ENCODE measurements at places on chromosomes 6 and 20.

DNA sequence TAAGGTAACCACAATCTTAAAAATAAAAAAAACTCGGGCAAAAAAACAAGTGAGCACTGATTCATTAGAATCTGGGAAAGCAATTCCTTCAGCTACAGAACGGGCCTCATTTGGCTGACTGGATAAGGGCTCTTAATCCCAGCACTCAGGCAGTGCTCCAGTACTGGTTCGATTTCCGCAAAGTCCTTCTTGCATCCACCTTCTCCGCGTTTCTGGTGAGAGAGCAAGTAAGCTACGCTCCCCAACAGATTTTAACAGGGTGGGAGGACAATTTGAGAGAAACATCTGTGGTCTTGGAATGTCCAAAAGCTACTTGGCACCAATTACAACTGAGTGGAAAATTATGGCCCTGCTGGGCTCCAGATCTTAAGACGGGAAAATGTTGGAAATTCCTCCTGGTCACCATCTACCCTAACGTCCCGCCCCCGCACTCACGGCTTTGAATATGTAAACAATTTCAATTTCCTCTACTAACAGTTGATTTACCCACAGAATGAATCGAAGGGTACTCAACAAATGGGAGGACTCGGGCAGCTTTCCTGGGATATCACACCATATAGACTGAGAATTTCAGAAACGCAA is 18.1 kb upstream of the ZSCAN9 start:
- no peaks in the 10 kb centered on the region for H3K36me3 ChIP-seq
- no peak for DNase-seq
- H3K4me3 ChIP-seq: no peak overlapping the region
- H3K4me1 ChIP-seq: peaks cover 10% of the 10 kb centered on the region

- H3K27me3 ChIP-seq: no peaks in the 10 kb centered on the region
- DNase-seq: no peak
- no peak overlapping the region for H3K4me3 ChIP-seq
- no peak overlapping the region for H3K27ac ChIP-seq
- H3K36me3 ChIP-seq: no peaks in the 10 kb centered on the region
Measured at GRCh38 chr6:128204616-128205015, 303.8 kb upstream of the THEMIS start.

DNA sequence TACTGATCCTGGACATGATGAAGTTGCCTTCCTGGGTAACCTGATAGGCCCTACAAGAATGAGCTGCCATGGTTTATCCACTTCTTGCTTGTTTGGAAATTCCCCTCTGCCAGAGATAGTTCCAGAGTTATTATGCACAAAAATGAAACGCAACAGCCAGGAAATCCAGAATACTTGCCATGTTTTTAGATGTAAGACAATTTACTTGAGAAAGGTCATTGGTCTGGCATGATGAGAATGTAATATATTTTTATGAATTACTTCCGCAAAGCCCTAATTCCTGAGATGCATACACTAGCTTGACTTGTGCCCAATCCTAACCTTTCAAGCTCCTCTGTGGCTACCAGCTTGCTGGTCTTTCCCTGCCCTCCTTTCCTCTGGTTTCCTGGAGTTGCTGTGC is 27.9 kb upstream of the NT5E start:
- H3K27me3 ChIP-seq: no peaks in the 10 kb centered on the region
- no peak overlapping the region for H3K4me3 ChIP-seq
- peaks cover 6% of the 10 kb centered on the region for H3K4me1 ChIP-seq

GRCh38 chr20:29408034-29408695 is 1849.3 kb upstream of the DEFB115 start:
- H3K27me3 ChIP-seq: peaks cover 4% of the 10 kb centered on the region
- H3K4me3 ChIP-seq: no peak overlapping the region
- H3K4me1 ChIP-seq: no peaks in the 10 kb centered on the region
- no peaks in the 10 kb centered on the region for H3K36me3 ChIP-seq

- no peaks in the 10 kb centered on the region for H3K27me3 ChIP-seq
- no peak for DNase-seq
Measured at GRCh38 chr6:164066335-164066734, 651.8 kb downstream of the QKI start.

- DNase-seq: no peak
- H3K27ac ChIP-seq: no peak overlapping the region
- no peak overlapping the region for H3K4me3 ChIP-seq
- H3K36me3 ChIP-seq: no peaks in the 10 kb centered on the region
- H3K4me1 ChIP-seq: no peaks in the 10 kb centered on the region
Measured at GRCh38 chr6:154058963-154059680, 20.1 kb downstream of the OPRM1 start.

DNA sequence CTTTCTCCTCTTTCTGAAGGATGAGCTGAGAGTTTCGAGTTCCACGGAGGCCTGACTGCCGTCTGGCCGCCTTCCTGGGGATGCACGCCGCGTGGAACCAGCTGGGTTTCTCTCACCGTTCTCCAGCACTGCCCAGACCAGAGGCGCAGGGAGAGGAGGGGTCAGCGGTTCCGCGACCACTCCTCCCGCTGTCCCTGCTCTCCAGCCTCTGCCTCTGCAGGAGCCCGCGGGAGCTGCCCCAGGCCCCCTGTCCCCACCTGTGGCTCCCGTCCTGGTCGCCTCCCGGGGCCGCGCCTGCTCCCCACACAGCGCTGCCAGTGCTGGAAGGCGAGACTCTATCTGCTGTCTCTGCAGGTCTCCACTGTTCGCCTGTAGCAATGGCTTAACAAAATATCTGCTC is 106.8 kb upstream of the AFDN start:
- no peaks in the 10 kb centered on the region for H3K36me3 ChIP-seq
- no peak overlapping the region for H3K27ac ChIP-seq
- H3K27me3 ChIP-seq: no peaks in the 10 kb centered on the region
- H3K4me3 ChIP-seq: no peak overlapping the region
- no peak for DNase-seq

DNA sequence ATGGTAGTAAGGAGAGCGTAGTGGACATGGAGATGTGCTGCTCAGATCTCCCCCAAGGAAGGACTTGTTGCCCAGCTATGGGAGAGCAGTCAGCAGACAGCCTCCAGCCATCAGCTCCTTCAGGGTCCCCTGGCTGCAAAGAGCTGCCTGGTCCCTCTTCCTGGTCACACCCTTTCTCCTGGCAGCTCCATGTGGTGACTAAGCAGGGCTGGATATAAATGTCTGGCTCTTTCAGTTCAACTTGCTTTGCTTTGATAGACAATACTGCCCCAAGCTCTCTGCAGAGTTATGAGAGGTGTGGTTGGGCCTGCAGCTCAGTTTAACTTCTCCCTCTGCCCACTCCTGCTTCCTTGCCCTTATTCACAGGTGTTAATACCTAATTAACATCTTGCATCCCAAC is 64.1 kb upstream of the DDR1 start:
- peak; percentile 30 for DNase-seq
- H3K36me3 ChIP-seq: no peaks in the 10 kb centered on the region
- no peak overlapping the region for H3K27ac ChIP-seq
- H3K4me3 ChIP-seq: no peak overlapping the region

DNA sequence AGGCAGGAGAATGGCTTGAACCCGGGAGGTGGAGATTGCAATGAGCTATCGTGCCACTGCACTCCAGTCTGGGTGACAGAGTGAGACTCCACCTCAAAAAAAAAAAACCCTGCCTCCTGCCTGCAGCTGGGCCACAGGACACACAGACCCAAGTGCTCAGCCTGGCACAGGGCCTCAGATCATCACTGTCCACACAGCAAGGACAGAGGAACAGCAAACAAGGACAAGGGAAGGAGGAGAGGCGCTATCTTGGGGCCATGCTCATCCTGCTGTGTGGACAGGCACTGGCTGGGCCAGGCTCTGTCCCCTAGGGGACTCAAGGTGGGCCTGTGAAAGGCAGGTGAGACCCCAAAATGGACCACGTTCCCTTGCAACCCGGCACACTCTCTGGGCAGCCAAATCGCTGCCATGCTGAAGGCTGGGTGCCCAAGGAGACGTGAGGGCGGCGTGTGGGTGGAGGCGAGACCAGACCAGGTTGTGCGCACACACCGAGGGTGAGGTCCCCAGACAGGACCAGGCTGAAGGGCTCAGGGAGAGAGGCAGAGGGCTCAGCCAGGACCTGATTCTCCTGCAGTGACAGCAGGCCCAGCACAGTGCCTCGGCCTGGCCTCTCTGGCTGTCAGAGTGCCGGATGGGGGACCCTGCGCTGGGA is 9.1 kb downstream of the UCKL1 start:
- no peak overlapping the region for H3K4me3 ChIP-seq
- peaks cover 29% of the 10 kb centered on the region for H3K36me3 ChIP-seq
- no peak for DNase-seq
- H3K27me3 ChIP-seq: no peaks in the 10 kb centered on the region
- peak overlapping the region; percentile 52 for H3K27ac ChIP-seq

- H3K4me3 ChIP-seq: peak overlapping the region; percentile 65
- DNase-seq: no peak
- no peaks in the 10 kb centered on the region for H3K36me3 ChIP-seq
Measured at GRCh38 chr20:63554361-63555278, 661 bp downstream of the FNDC11 start.

DNA sequence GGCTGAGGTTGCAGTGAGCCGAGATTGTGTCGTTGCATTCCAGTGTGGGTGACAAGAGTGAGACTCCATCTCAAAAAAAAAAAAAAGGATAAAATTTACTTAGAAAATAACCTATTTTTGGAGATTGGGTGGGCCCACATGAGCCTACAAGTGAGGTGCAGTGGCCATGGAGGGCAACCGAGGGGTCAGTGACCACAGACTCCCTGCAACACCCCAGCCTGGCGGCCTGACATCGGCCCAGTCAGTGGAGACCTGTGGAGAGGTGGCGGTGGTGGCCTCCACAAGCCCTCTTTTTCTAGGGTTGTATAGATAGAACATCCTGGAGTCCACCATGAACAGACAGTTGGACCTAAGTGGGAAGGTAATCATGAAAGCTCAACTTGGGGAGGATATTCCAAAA is 52.7 kb downstream of the BTBD9 start:
- H3K36me3 ChIP-seq: peaks cover 7% of the 10 kb centered on the region
- no peak overlapping the region for H3K4me3 ChIP-seq
- DNase-seq: no peak
- no peaks in the 10 kb centered on the region for H3K27me3 ChIP-seq
- H3K4me1 ChIP-seq: no peaks in the 10 kb centered on the region
- H3K27ac ChIP-seq: no peak overlapping the region

Data from heart right ventricle (tissue), 16 donors.